ENCODE measurements at places on chromosomes 3 and 15.
A peak's percentile ranks its signal among the peaks of the same experiment; 100 is the strongest.

GRCh38 chr3:23077126-23077525, 126.0 kb upstream of the UBE2E2 start:
- no peak for DNase-seq

- DNase-seq, result no peak
Measured at GRCh38 chr3:49500732-49501609, 30.9 kb downstream of the DAG1 start.

DNA sequence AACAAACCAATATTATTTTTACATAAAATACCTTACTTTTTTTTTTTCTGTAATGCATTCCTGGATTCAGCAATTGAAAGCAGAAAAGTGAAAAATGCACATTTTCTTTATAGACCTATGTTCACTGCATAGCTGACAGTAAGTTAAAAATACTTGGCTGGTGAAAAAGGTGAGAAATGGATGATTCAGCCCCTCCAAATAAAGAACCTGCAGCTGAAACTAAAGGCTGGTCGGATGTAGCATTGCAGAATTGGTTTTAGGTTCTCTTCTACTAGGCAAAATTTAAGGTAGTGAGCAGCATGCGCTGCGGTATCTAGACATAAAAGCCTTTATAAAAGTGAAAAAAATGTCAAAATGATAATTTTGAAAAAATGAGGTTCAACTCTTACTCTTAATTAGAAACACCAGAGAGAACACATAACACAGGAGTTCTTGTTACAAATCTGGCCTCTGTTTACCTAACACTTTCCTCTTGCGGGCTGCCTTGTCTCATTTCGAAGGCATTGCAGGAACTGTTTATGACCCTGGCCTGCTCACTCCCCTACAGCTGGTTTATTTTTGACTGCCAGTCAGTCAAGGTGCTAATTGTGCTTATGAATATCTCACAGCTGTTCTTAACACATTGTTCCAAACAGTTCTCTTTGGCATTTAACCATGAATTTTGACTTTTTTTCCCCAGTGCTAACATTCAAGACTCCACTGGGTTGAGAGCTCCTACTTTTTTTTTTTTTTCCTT, 455.4 kb upstream of the TBL1XR1 start:
- DNase-seq, result no peak

GRCh38 chr3:37161351-37161750, 13.0 kb downstream of the LRRFIP2 start:
- no peak for DNase-seq

- no peak for DNase-seq
Measured at GRCh38 chr3:171967137-171967783, 72.1 kb upstream of the FNDC3B start.

DNA sequence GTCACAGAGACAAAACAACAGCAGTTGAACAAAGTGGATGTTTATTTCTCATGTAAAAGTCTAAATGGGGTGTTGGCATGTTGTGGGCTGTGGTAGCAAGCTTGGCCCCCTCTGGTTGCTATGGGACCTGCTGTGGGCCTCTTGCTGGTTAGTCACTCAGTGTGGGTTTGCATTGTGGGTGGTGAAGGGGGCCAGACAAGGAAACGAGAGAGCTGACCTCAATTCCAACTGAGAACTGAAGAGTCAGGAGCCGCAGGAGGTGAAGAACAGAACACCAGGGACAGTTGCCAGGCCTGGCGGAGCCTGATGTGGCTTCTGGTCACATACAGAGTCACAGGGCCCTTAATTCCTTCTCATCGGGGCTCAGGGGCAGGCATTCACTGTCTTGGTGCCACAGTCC, 1.9 kb upstream of the ADPGK start:
- peak; percentile 15 for DNase-seq

GRCh38 chr3:162370141-162370540, 873.5 kb downstream of the OTOL1 start:
- DNase-seq, result no peak

GRCh38 chr3:173932624-173933023, 535.1 kb downstream of the NLGN1 start:
- DNase-seq, result no peak

- DNase-seq, result no peak
Measured at GRCh38 chr3:19139863-19140262, 8.4 kb upstream of the KCNH8 start.

GRCh38 chr3:111332488-111333080, 209.4 kb upstream of the CD96 start:
- no peak for DNase-seq
